Immature natural killer cell (primary cell): ENCODE measurements at places on chromosomes 6 and 20.

DNA sequence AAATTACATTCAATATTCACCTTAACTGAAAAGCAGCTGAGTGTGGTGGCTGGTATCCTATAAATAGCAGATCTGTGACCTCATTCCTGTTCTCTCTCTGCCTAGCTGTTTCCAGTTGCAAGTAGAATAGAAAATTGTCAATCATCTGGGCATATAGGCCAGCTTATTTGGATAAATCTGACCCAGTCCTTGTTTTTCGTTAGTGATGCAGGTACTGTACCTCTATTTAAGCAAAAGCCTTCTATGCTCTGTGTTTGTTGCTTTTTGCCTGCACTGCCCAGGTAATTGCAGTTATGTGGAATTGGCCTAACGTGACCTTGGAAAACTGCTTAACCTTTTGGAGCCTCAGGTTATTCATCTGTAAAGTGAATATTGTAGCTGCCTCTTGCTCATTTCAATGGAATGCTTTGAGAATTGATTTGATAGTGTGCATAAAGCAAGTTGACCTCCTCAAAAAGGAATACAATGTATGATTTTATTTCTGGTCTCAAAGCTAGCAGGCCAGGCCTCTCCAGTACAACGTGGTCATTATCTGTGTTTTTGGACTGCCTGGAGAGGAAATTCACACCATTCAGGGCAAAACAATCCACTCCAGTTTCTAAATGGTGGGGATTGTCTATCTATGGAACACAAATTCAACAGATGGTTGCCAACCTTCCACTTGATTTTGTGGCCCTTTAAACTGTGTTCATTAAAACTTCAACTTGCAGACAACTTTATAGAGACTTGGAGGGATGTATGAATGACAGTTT, 508.7 kb upstream of the CITED2 start:
- no peak for DNase-seq

GRCh38 chr6:21741221-21742109, 147.9 kb downstream of the SOX4 start:
- DNase-seq, result no peak

DNA sequence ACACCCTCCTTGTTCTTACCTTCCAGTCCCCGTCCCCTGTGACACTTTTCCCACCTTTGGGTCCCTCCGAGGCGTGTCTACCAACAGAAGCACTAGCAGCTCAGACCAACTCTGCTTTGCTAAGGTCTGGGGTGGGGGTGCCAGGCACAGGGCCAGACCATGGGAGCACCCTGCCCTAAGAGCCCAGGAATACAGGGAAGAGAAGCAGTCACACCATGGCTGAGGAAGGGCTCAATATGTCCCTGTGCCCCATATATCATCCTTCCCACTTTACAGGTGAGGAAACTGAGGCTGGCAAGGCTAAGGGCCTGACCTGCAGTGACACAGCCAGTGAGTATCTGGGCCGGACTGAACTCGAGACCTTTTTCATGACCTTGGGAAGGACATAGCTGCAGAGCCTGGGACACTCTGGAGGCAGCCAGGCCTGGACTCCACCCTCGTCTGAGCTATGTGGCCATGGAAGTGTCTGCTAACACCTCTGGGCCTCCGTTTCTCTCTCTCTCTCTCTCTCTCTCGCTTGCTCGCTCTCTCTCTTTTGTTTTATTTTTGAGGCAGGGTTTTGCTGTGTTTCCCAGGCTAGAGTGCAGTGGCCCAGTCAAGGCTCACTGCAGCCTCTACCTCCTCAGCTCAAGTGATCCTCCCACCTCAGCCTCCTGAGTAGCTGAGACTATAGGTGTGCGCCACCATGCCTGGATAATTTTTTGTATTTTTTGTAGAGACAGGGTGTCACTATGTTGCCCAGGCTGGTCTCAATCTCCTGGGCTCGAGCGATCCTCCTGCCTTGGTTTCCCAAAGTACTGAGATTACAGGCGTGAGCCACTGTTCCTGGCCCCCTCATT, 156.7 kb downstream of the GRM4 start:
- no peak for DNase-seq

DNA sequence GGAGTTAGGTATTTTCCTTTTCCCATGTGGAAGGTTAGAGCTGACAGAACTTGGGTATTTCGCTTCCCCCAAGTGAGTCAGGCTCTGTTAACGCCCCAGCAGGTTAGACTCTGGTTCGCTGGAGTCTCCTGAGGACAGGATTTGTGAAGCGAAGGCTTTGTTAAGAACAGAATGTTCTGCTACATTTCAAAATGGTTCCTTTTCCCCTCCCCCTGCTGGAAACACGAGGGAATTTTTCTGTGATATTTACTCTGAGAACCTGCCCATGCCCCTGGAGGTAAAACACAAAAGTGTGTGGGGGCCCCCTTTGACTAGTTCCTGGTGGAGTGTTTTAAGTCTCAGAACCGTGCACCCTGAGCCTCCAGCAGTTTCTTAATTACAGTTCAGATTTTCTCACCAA, 731.4 kb upstream of the CITED2 start:
- DNase-seq, result no peak

DNA sequence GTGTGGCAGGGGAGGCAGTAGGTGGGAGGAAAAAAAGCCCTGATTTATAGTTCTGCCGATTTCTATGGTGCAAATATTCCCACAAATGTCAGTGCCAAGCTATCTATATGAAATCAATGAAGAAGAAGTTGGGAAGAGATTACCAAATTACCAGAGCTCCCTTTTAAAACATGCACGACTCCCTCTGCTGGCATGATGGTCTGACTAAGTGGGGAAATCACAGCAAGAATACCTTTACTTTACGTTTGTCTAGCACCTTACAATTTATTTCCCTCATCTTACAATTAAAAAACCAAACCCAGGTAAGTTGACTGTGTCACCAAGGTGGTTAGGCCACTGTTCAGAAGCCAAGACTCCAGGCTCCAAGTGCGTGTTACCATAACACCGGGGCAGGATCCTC, 55.6 kb downstream of the AGPAT4 start:
- DNase-seq, result no peak

DNA sequence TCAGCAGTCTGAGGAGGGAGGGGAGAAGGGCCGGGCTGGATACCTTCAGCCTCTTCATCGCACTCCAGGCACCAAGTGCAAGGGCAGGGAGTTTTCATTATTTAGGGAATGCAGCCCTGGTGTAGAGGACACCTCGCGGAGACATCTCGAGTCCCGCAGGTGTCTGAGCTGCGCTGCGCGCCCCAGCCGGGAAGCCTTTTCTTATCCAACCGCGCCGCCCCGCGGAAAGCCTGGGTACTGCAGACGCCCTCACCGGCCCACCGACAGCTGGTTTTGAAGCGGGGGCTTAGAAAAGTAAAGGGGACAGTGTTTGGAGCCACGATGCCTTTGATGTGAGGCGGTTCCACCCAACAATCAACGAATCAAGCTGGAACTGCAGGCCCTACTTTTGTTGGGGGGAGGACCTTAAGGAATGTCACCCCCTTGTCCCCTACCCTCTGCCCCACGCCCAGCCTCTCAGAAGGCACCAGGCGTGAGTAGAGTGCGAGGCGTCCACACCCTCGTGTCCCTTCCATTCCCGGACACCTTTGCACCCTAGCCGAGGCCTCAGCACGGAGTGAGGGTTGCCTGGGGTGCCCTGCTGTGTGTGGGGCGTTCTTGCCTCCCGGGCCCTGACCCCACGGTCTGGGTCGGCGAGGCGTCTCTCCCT, 8.6 kb downstream of the NKX2-2 start:
- peak; percentile 39 for DNase-seq

DNA sequence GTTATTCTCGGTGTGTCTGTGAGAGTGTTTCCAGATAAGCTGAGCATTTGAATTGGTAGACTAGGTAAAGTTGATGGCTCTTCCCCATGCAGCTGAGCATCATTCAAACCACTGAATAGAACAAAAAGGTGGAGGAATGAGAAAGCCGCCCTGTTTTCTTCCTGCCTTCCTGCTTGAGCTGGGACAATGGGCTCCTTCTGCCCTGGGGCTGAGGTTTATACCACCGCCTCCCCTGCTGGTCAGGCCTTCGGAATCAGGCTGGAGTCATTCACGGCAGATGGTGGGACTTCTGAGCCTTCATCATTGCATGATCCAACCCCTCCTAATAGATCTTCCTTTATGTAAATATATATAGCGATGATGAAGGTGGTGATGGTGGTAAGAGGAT, 124.9 kb downstream of the ANKRD60 start:
- no peak for DNase-seq

DNA sequence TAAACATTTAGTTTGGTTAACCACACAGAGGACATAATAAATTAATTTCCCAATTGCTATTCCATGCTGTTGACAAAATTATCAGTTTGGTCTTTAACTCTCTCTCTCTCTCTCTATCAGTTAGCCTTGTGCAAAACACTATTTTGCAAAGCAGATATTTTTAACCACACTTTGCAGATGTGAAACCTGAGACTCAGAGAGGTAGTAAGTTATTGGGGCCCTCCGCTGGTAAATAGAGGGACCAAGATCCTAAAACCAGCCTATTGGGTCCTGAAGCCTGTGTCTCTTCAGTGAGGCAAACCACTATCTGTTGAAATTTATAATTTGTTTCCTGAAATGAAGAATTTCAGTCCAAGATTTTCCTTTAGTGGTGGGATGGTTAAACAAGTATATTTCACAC, 231.0 kb downstream of the SOD2 start:
- DNase-seq, result no peak

GRCh38 chr6:113511100-113511499, 346.0 kb upstream of the MARCKS start:
- no peak for DNase-seq

DNA sequence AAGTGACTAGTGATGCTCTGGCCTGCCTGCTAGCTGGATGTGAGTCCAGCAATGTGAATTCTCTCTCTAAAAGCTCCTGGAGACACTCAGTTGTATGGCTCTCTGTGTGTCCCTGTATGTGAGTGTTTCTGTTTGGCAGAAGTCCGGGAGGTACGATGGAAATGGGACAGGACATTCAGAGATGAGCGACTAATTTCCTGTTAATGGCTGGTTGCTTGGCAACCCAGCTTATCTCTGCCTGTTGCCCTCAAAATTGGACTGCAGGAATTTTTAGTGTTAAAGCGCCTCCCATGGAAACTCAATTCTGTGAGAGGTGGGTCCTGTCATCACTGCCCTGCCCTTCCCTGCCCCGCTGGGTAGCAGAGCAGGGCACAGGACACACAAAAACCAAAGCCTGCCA, 136.8 kb upstream of the LRFN2 start:
- no peak for DNase-seq

DNA sequence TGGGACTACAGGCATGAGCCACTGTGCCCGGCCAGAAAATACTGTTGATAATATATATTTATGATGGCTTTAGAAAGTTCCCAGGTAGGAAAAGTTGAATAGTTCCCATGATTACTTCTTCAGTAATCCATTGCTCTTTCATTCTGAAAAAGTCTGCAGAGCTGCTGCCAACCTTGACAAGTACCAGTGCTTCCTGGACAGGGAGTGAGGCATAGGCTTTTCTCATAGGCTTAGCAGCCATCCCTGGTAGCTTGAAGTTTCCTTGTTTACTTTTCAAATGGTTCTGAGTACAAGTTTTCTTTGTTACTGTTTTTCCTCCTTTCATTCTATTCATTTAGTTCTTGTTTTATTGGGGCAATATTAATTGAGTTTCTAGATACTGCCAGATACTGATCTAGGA, 7.8 kb downstream of the RWDD1 start:
- DNase-seq, result no peak

DNA sequence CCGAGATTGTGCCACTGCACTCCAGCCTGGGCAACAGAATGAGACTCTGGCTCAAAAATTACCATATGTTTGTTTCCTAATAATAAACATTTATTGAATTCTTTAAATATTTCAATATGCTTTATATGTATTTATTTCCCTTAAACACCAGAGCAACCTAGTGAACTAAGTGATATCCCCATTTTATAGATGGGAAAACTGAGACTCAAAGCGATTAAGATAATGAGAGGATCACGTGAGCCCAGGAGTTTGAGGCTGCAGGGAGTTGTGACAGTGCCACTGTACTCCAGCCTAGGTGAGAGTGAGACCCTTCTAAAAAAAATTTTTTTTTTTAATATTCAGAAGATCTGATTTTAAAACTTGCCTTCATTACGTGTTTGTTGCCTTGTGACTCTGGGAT, 19.4 kb upstream of the CARMIL1 start:
- DNase-seq, result no peak

GRCh38 chr20:9144643-9145042, 75.8 kb downstream of the PLCB4 start:
- DNase-seq, result no peak

GRCh38 chr6:12228447-12229146, 61.6 kb upstream of the EDN1 start:
- no peak for DNase-seq

DNA sequence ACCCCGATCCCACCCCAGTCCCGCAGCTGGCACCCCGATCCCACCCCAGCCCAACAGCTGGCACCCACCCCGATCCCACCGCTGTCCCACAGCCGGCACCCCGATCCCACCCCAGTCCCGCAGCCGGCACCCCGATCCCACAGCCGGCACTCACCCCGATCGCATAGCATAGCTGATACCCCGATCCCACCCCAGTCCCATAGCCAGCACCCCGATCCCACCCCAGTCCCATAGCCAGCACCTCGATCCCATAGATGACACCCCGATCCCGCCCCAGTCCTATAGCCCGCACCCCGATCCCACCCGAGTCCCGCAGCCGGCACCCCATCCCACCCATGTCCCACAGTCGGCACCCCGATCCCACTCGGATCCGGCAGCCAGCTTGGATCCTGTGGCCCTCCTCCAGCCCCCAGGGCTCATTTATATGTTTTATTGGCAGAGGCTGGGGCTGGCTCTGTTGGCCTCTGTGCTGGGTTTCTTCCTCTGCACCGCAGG, 897 bp upstream of the GMEB2 start:
- no peak for DNase-seq

- no peak for DNase-seq
Observed at GRCh38 chr6:87762116-87762515, 60.1 kb upstream of the AKIRIN2 start.

DNA sequence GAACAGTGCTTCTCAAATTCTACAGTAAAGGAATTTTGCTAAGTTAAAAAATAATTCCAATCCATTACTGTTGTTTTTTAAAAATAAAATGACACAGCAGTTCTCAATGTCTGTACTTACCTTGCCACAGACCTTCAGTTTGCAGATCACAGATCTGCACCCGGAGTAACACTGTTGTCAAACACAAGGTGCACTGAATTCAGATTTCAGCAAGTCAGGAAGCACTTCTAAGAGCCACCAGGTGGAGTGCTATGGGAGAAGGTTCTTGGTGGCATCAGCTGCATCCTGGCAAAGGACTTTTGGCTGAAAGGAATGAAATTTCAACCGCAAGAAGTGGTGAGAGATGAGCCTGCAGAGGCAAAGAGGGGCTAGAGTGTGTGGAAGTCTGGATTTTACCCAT, 17.4 kb downstream of the RSPH4A start:
- no peak for DNase-seq

GRCh38 chr6:33673851-33674250, 37.6 kb downstream of the UQCC2 start:
- DNase-seq, result no peak
